ENCODE measurements at places on chromosomes 7 and 10.

DNA sequence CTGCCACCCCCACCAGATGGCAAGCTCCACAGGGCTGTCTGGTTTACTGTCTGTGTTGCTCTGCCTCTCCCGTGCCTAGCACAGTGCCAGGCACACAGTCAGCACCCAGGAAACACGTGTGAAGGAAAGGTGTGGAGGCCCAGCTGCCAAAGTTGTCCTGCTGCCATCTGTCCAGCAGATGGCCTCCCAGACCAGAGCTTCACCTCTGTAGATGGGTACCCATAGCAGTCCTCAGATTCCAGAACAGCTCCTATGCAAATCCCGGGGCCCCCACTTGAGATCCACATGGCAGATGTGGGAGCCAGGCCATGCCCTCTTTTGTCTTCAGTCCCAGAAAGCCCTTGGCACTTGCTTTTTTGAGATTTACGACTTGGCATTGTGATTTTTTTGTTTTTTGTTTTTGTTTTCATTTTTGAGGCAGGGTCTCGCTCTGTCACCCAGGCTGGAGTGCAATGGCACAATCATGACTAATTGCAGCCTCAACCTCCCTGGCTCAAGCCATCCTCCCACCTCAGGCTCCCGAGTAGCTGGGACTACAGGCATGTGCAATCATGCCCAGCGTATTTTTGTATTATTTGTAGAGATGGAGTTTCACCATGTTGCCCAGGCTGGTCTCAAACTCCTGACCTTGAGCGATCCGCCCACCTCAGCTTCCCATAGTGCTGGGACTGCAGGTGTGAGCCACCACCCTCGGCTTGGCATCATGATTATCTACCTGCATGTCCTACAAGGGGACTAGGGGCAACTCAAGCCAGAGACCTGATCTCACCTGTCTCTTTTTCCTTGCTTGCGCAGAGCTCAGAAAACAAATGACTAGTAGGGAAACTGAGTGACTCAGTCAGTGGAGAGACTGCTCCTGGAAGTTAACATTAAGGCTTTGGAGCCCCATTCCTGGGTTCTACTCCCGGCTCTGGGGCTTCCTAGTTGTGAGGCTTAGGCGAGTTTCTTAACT, 16.9 kb upstream of the PALD1 start:
- peak; percentile 65 for DNase-seq

DNA sequence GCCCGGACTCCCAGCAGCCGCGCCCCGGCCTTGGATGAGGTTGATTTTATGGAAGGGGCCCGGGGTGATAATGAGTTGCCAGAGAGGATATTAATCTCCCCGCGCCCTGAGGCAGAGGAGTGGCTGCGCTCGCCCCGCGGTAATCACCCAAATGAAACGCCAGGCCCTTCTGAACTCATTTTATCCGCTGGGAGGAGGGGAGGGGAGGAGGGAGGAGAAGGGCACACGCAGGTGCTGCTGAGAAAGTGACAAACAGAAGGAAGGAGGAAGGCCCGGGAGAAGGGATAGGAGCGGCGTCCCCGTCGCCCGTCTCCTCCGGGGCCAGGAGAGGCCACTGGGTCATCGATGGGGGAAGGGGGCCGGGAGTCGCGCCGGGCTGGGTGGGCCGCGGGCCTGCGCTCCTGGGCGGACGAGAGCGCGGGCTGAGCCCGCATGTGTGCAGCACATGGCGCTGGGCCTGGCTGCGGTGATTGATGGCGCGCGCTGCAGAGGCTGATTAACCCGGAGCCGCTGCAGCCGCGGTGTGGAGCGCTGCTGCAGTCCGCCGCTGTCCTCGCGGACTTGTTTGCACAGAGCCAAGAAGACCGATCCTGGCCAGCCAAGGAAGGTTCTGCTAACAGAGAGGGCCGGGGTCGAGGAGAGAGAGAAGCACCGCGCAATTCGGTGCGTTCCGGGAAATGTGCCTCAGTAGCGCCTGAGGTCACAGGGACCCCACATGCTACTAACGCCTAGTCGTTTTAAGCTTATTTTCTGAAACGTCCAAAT, 6.5 kb downstream of the MNX1 start:
- peak; percentile 82 for DNase-seq

DNA sequence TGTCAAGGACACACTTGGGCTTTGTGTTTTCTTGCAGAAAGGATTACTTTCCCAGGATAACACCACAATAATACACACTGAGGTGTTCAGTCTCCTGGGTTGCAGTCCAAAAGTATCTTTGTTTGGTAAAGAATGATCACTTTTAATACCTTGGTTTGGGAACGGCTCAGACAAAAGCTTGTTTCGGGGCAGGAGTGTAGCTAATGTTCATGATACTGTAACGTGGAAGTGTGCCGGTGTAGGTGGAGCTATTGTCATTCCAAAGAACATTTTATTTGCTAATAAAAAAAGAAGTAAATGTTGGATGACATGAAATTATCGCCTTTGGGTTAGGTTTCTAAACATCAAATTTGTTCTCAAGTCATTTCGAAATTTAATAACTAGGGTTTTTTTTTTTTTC, 1.2 kb downstream of the EIF4H start:
- DNase-seq: peak; percentile 50

- DNase-seq: no peak
These were observed 21.1 kb upstream of the MAP3K8 start for GRCh38 chr10:30412901-30413300.

GRCh38 chr10:34433241-34434076, 381.6 kb downstream of the PARD3 start:
- DNase-seq: no peak

- DNase-seq: no peak
These were observed 81.7 kb upstream of the ITPRID1 start for GRCh38 chr7:31432176-31432575.

DNA sequence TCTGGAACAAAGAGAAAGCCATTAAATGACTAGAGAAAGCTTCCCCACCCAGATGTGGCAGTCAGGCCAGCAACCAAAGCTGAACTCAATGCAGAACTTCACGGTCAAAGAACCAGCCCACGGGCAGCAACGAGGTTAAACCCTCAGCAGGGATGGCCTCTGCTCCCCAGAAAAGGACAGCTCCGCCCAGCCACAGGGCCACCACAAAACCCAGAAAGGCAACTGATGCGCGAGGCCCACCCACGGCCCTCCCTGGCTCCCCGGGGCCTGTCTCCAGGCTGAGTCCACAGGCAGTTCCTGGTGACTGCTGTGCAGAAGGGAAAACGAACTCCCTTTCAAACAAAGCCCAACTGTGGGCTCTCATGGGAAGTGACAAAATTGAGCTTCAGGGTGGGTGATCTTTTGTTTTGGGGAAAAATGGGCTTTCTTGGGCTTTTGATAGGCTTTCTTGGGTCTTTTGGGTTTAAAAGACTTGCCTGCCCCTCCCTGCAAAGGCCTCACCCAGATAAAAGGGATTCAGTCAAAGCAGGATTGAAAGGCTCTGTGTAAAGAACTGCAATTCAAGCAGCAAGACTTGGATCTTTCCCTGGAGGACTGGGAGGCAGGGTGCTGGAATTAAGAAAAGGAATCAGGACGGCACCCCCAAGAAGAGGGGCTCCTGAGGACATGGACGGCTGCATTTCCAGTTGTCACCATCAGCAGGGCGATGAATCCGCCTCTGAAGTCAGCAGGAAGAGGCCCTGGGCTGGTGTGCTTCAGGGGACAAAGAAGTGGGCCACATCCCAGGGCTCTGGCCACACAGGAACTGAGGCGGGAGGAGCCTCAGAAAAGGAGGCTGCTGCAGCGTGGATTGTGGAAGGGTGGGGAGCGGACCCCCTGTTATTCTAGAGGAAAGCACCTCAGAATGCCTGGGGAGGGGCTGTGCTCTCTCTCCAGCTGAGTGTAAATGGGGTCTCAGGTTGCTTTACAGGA, 209.9 kb downstream of the USP6NL start:
- DNase-seq: no peak

DNA sequence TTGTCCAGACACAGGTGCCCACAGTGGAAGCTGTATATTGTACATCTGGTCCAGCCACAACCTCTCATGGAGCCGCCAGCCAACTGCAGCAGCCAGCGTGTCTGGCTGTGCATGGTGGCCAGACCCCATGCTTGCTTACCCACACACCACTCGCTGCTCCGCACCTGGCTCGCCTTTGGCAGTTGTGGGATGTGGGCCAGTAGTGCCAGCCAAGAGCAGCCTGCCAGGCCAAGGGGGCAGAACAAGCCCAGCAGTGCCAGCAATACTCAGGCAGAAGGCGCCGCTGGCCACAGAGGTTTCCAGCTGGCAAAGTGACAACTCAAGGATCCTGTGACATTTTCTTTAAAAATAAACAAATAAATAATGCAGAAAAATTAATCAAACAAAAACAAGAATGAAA, 11.7 kb upstream of the TMEM243 start:
- no peak for DNase-seq

- no peak for DNase-seq
These were observed 62.1 kb upstream of the STEAP1B start for GRCh38 chr7:22561895-22562593.

GRCh38 chr7:50812094-50812493, 29.4 kb upstream of the GRB10 start:
- DNase-seq: no peak

DNA sequence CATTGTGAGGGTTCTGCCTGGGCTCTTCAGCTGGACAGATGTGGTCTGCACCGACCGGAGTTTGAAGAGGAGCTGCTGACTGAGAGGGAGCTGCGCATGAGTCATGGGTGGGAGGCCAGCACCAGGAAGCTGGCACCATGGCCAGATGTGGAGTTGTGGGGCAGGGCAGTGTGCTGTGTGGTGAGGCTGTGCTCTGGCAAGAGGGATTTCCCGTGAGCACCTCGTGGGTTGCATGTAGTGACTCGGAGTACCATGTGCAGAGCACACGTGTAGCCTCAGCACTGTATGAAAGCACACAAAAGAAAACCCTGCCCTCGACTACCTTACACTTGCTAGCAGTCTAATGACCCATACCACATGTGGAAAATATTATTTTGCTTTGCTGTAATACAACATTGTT, 103.4 kb downstream of the WNT2 start:
- DNase-seq: no peak

DNA sequence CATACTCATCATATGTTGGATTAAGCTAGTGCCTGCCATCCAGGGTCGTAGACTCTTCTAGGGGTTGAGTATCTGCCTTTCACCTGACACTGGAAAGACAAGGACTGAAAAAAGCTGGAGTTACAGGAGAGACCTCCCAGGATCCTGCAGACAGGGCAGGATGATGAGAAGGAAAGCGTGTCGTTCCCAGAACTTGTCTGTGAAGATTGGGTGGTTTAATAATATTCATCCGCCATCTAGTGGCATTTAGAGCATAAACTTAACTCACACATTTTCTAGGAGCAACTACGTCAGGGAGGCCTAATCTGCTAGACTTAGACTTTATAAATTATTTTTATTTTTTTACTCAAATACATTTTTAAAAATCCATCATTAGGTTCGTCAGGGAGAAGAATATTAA, 59.6 kb downstream of the ADRB1 start:
- peak; percentile 35 for DNase-seq

GRCh38 chr7:4561795-4562194, 120.3 kb upstream of the FOXK1 start:
- DNase-seq: no peak

GRCh38 chr7:129354428-129355157, 79.6 kb upstream of the STRIP2 start:
- no peak for DNase-seq

DNA sequence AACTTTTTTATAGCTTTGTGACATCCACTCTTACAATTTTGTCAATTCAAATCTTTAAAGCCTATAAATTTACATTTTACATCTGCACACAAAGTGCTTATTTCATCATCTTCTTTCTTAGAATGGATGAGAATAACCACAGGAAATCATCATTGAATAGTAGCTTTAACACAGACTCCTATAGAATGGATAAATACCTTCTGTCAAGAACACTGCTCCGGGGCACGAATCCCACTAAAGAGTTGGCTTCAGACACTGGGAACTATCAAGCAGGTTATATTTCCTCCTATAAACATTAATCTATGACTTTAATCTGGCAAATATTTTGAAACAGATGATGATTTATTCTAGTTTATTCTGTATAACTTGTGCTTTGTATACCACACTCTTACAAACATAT, 269.7 kb upstream of the TPK1 start:
- DNase-seq: no peak

DNA sequence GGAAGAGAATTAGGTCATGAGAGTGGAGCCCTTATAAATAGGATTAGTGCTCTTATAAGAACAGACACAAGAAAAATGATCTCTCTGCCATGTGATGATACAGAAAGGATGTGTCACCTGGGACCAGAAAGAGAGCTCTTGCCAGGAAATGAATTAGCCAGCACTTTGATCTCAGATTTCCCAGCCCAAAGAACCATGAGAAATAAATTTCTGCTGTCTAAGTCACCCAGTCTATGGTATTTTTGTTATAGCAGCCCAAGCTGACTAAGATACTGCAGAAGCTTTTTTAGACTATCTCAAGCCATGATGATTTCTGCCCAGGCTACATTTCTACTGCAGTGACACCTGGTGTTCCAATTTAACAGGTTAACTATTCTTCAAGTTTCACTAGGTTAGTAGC, 84.8 kb downstream of the RSU1 start:
- DNase-seq: no peak

DNA sequence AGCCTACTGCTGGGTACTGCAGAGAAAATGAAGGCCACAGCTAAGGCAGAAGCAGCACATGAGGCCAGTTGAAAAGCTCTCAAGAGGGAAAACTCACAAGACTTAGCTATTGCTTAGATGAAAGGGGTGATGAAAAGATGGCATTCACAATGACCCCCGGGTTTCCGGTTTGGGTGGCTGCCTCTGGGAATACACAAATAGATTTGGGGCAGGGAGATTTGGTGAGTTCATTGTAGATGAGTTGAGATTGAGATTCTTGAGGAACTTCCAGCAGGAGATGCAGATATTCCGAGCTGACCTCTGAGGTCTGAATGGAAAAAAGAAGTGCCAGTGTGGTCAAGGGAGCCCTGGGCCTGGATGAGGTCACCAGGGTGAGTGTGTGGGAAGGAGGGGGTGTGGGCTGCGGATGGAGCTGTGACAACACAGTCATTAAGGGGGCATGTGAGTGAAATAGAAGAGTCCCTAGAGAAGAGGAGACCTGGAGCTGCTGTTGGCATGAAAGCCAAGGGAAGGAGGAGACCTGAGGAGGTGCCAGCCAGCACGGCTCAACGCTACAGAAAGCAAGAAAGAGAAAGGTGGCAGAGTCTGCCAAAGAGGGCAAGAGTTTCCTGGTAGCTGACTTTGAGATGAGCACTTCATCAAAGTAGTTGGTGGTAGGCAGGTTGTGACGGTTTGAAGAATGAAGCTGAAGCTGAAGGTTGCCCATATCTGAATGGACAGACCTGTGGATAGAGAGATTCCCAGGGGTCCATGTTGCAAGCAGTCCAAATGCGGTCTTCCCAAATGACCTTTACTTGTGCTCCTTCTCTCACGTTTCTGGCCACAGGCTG, 43.7 kb downstream of the HIF1AN start:
- DNase-seq: no peak

DNA sequence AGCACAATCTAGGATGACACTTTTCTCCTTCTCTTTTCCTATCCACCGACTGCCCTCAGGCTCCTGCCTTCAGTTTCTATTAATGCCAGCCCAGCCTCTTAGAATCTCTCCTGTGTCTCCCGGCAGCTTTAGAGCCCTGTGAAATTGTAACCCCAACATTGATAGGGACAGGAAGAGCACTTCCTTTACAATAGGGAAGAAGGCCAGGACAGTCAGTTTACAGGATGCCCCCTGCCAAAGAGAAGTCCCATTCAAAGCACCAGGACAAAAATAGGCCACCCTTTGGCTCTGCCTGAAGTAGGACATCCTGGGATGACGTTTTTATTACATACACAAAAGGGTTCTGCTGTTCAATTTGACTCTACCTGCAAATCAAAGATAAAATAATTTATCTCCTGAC, 64.7 kb upstream of the ANK3 start:
- no peak for DNase-seq
